Fibroblast of skin of right quadriceps (primary cell): ENCODE measurements at places on chromosomes 2 and 18.

GRCh38 chr2:218570850-218571249 lies 2.2 kb downstream of the CNOT9 start:
- DNase-seq: peak; percentile 32

- no peak for DNase-seq
Measured at GRCh38 chr2:28578774-28579173, 82.9 kb downstream of the PLB1 start.

DNA sequence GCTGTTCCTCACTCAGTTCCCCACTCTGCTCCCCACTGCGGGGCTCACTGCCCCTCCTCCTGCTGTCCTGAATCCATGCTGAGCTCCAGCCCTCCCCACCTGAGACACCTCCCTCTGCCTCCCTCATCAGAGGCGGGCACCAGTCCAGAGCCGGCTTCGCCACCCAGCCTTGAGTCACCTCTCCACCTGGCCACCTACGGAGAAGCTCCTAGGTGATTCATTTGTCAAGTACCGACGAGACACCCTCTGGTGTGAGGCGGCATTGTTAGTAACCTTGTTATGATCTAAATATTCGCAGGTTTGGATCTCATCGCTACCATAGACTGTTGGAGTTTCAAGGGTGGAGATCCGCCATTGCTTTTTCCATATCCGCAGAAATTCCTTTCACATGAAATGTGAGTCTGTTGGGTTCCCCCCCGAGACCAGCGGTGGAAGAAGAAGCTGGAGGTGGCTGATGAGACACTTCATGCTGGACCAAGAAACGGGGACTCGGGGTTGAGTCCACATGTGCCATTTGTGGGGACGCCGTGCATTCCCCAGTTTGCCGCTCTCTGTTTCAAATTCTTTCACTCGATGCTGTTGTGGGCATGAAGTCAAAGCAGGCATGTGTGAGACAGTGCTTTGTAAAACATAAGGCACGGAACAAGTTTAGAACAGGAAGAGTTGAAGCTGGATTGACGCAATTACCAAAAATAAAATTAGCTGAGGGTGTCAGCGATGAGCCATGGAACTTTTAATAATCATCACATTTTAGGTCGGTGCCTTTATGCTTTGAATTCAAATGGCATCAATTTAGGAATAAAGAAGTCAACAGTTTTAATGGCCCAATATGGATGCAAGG lies 259.8 kb upstream of the HDAC4 start:
- no peak for DNase-seq

DNA sequence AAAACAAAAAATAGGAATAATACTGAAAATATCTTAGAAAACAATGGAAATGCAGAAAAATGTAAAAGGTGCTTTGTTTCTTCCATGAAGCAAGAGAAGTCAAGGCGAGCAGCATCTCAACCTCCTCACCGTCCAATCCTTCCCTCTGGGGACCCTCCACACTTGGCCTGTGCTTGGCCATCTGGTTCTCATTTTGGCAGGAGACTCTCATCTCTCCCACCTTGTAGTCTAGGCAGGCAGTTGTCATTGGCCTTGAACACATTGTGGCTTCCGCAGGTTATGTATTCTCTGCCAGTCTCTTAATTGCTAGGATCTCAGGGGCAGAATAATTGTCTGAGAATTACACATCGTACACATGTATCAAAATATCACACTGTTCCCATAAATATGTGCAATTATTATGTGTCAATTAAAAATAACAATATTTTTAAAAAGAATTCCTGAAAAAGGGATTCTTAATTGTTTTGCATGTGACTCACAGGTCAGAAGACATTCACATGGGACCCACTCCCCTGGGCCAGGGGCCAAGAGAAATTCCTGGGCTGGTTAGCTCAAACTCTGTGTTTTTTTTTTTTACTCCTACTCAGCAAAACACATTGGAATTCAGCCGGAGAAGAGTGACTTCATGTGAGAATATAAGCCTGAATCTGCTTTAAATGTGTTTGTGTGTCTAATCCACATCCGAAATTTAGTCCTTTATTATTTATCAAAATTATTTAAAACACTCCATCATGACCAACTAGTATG lies 14.0 kb upstream of the ANKRD62 start:
- peak; percentile 88 for DNase-seq

- no peak for DNase-seq
Measured at GRCh38 chr2:35293261-35293660, 1062.3 kb upstream of the CRIM1 start.
